ENCODE measurements at places on chromosomes 7 and 10. TPM values are rescaled to one million over a fixed set of nuclear protein-coding genes. Genes with fewer than 3 reads are reported as not detected.

The NKX2-3 gene
- total RNA-seq, result not detected

The FOXK1 gene
- 47.8 TPM for total RNA-seq

The RHEB gene
- 65.6 TPM for total RNA-seq

The NRG3 gene
- total RNA-seq, result not detected

The FGFR2 gene
- 0.52 TPM for total RNA-seq

The PALD1 gene
- total RNA-seq, result 2.3 TPM

The AQP1 gene
- 1.4 TPM for total RNA-seq

The LRRC18 gene
- total RNA-seq, result not detected

The LRIT2 gene
- total RNA-seq, result not detected
